ENCODE measurements at places on chromosomes 3 and 15.

- no peak for DNase-seq
These were observed 531 bp upstream of the MAP1A start for GRCh38 chr15:43516801-43517353.

GRCh38 chr15:48112242-48112641 is 8.5 kb upstream of the SLC24A5 start:
- no peak for DNase-seq

- DNase-seq: no peak
These were observed 31.2 kb upstream of the MYO5C start for GRCh38 chr15:52326756-52327155.

DNA sequence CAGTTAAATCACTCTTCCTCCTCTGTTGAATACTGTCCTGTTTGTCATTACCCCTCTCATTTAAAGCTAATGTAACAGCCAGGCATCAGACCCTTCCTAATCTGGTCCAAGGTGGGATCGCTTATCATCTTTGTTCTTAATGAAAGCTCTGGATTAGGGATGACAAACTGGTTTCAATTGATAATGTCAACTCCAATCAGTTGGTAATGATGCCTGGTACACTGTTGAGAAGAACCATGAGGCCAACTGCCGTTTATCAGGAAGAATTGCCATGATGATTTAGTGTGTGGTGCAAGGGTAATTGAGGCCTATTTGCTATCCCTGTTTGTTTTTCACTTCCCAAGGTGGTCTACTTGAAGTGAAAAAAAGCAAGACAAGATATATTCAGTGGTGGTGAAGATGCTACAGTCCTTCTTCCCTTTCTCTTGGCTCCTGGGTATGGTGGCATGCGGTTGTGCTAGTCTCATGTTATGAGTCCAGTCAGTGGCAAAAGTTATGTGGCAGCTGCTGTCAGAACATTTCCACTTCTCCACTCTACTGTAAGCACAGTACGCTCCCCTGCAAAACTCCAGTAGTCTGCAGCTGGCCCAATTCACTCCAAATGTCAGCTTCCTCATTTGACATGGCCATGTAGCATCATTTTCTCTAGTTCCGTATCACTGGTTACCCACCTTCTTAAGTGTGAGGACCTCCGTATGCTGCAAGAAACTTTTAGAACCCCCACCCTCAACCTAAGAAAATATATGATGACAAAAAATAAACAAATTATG is 72.5 kb downstream of the MORC1 start:
- no peak for DNase-seq

GRCh38 chr3:101744811-101745210 is 20.4 kb downstream of the CEP97 start:
- no peak for DNase-seq

GRCh38 chr15:49282366-49282765 is 112.3 kb downstream of the GALK2 start:
- DNase-seq: no peak

DNA sequence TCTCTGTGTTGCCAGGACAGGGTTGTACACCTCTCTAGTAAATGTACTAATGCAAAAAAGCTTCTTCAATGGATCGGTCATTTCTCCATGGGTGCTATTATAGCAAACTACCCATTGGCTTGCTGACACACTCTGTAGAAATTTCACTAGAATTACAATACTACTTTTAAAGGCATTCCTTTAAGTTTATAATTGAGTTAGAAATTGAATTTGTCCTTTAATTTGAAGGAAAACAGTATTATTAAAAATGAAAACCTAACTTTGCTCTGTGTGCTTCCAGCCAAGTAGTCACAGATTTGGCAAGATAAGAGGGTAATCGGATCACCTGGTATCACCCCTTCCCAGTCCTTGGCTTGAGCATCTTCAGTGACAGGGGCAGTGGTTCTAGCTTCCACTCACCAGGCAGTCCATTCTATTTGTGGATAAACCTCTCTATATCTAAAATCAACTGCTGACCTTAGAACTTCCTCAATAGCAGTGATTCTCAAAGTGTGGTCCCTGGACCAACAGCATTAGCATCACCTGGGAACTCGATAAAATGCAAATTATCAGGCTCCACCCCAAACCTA is 93.2 kb downstream of the GHSR start:
- DNase-seq: no peak

GRCh38 chr3:69994919-69995318 is 4.6 kb upstream of the SAMMSON start:
- no peak for DNase-seq

GRCh38 chr3:192079098-192079497 is 618.1 kb downstream of the PYDC2 start:
- DNase-seq: no peak

- no peak for DNase-seq
These were observed 404.6 kb upstream of the C2CD4B start for GRCh38 chr15:62569460-62570404.

- no peak for DNase-seq
These were observed 25.5 kb downstream of the EIF2AK4 start for GRCh38 chr15:39959411-39959810.

DNA sequence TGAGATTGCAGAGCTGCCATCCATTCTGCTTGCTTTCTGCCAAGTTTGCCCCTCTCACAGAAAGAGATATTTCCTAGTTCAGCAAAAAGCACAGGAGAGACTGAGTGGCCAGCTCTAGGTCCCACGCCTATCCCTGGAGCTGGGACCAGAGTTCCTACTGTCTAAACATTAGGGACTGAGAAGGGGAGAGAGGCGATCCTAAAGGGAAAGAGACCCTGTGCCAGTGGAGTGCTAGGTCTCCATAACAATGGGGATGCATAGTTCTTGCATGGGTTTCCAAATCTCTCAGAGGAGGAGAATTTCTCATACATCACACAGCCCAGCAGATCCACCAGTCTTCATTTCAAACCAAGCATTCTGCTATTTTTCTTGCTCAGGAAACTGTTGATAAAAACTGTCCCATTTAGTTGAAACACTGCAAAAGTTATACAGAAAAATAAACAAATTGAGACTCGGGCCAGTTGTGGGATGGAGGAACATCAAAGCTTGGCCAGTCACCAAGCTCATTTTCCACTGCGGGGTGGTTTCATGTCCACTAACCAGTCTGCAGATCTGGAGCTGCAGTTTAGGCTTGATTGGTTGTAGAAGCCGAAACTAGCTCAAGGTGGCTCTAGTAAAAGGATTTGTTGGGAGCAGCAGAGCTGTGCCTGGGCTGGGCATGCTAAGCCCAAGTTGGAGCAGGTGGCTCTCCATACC is 62.7 kb downstream of the EEFSEC start:
- no peak for DNase-seq

DNA sequence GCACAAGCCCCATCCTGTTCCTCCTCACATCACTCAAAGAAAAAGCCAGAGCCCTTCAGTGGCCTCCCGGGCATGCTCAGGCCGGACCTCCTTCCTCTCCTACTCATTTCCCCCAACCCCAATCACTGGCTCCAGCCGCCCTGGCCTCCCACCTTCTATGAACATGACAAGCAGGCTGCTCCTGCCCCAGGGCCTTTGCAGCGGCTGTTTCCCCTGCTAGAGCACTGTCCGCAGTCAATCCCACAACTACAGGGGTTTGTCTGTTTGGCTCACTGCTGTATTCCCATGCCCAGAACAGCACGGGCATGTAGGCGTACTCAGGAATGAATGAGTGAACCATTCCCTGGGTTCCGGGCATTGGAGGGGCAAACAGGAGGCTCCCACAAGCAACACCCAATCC is 139.8 kb upstream of the PRR20G start:
- no peak for DNase-seq

- no peak for DNase-seq
These were observed 173.1 kb downstream of the NECTIN3 start for GRCh38 chr3:111244760-111245159.

- no peak for DNase-seq
These were observed 740.4 kb downstream of the TUSC7 start for GRCh38 chr3:117450026-117450425.

- no peak for DNase-seq
These were observed 46.3 kb downstream of the COLQ start for GRCh38 chr3:15475161-15475560.

DNA sequence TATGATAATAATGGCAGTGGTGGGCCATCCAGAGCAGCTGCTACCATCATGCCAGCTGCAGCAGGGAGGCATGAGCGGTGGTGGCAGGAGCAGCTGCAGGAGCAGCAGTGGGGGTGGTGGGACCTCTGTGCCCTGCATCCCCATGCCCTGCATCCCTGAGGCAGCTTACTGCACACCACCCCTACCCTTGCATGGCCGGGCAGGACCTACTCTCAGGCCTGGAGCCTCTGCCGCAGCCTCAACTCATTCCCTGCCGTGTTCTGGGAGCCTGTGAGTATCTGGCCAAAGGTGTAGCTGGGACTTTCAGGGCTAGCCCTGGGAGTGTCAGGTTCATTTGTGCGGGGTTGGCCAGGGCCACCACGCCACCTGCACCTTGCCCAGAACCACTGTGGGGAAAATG is 3.3 kb upstream of the XCR1 start:
- no peak for DNase-seq

DNA sequence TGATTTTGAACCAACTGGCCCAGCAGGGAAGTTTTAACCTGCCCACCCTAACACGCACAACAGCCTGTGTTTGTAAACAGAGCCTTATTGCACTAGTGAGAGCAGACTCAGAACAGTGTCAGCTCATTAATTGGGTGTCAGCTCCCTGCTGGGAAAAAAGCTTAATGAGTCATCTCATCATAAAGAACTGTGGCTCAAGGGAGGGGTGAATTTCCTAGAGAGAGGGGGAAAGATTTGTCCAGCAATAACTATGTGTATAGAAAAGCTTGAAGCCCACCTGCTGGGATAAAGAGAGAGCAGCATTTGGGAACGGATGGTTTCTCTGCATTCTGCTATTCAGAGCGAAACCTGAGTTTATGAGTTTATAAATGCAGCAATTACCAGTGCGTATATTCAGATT is 48.9 kb upstream of the GMNC start:
- no peak for DNase-seq

DNA sequence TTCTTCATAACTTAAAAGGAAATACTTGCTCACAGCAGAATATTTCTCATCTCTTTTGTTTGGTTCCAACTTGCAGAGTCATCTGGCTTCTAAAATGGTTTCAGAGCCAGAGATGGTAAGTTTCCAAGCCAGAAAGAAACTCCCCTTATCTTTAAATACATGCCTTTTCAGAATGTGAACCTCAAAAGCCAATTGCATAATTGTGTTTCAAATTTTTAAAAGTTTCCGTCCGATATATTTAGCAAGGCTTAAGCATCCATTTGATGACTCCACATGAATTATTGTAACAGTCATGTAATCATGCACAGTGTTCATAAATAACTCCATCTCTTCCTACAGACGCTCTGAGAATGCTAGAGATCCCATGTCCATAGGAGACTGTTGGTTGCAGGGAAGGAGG is 40.6 kb upstream of the C3orf80 start:
- no peak for DNase-seq

DNA sequence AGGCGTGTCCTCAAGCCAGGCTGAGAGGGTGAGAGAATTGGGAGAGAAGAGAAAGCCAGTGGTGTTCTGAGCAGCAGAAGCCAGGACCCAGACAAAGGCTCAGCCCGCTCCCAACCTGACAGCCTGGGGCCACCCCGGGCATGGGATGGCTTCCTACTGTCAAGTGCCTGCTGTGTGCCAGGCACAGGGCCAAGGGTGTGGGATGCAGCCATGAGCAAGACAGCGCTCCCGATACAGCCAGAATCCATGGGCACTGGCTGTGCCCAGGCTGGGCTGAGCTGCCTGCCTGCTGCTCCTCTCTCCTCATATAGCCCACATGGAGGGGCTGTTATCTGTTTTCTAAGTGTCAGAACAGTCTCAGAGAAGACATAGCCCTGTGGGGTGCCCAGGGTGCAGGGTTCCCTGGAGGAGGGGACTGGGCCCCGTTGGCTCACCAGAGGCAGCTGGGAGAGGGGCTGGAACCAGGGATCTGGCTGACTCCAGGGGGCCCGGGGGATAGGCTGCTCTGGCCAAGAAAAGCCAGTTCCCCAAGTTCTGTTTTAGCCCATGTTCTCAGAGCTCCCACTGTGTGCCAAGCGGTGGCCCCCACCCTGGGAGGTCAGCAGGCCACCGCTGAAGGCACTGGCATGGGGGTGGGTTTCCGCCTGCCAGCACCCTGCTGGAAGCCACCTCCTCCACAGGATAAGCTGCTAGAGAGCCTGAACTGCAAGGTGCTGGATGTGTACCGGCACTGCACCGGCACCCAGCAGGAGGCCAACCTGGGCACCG is 39.0 kb downstream of the CFAP100 start:
- no peak for DNase-seq

GRCh38 chr3:127865941-127866340 is 43.6 kb upstream of the MGLL start:
- DNase-seq: no peak
